ENCODE measurements at places on chromosomes 5 and 9.

GRCh38 chr9:36835271-36835996 is 198.6 kb downstream of the PAX5 start:
- peak; percentile 28 for DNase-seq

GRCh38 chr5:135024956-135025729 is 8.9 kb downstream of the PITX1 start:
- no peak for DNase-seq

- DNase-seq: no peak
These were observed 37.4 kb downstream of the ZFAND5 start for GRCh38 chr9:72327631-72328030.

DNA sequence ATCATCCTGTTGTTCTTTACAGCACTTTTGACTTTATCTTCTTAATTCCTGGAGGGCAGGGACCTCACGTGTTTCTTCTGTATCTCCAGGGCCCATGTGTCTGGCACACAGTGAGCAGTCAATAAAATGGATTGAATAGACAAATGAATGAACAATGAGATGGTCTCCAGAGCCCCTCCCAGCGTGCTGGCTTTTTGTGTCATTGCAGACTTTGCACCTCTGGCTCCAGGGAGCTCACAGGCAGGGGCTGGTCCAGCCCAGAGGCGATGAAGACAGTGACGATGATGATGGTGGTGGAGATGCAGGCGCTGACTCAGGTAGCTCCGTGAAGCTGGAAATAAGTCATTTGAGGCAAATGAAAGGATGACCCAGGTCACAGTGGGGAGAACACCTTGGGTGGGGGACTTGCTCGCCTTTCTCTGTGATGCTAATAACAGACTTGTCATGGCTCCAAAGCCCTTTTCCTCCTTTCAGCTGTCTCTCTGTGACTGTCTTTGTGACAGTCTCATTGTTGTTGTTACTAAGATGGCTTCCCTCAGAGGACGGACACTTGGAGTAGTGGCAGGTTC is 30.4 kb upstream of the FABP6 start:
- no peak for DNase-seq

GRCh38 chr5:81286059-81286617 is 15.2 kb upstream of the ZCCHC9 start:
- DNase-seq: no peak

GRCh38 chr5:166602271-166602670 is 1689.2 kb upstream of the WWC1 start:
- DNase-seq: no peak

GRCh38 chr9:113184539-113184938 is 33.7 kb downstream of the SLC31A2 start:
- DNase-seq: no peak

DNA sequence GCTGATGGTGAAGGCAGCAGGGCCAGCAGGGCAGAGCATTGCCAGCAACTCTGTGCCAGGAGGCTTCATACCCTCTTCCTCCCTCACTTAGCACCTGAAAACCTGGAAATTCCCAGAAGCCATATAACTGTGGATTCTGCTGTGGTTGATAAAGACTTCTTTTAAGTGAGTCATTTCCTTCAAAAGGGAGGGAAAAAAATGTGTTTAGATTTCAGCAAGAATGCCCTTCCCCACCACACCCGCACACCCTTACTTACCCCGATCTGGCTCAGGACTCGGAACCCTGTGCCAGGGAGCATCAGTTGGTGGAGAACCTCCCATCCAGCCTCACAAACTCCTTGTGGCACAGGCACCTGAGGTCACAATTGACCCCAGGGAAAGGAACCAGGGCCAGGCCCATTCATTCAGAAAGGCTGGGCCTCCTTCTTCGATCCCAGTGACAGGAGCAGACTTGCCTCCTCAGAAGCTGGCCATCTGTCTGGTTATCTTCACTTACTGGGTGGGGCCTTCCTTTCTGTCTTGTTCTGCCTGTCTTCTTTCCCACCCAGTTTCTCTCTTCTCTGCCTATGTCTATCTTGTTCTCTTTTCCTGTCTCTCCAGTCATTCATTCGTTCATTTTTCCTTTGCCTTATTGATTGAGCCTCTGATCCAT is 62.6 kb downstream of the PLAC8L1 start:
- DNase-seq: no peak

DNA sequence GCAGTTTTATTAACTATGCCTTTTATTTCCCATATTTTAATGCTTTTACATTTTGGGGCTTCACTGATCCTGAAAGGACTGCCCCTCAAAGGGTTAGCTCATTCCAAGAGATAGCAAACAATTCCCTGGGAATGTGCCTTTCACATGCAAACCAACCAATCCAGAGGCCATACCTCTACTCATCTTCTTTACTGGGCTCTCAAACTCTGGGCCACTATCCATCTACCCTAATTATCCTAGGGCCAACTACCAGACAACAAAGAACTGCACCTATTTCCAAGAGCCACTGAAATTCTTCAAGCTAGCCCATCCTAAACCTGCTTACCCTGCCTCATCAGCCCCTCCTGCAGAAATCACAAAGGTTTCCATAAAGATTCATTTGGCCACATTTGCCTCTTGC is 364.7 kb downstream of the CDH12 start:
- DNase-seq: no peak
